ENCODE measurements at places on chromosomes 5 and 9. TPM values are rescaled to one million over a fixed set of nuclear protein-coding genes. Genes with fewer than 3 reads are reported as not detected.

DNA sequence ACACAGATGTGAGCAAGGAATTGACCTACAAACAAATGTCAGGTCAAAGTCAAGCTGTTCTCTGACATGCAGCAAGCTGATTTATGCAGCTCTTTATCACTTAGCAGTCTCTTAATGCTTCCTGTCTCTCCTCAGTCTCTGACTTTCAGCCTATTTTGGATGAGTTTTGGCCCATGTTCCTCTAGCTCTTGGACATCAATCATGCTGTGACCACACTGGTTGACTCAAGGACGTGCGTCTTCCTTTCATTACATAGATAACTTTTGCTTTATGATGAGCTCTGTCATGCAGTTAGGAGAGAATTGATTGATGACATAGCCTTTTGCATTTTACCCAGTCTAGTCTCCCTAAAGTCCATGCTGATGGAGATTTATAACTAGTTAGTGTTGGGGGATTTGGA, 9.4 kb upstream of the REEP5 start:
- no peak for DNase-seq

DNA sequence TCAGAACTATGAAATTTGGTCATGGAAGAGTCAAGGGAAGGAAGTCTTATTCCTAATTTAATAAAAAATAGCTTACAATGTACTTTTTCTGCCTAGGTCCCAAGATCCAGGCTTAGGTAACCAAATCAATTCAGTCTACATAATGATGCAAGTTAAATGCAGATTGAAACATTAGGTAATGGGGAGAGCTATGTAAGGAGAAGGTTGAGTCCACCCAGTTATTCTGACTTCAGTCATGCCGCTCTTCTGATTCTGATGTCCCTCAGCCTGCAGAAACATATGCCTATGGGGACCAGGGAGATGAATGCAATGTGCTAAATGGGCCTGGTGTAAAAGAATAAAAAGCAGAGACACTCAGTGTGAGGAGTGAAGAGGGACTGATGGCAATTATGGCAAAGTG, 63.9 kb downstream of the MAMDC2 start:
- no peak for DNase-seq

- DNase-seq, result no peak
Observed at GRCh38 chr5:14759744-14760547, 95.4 kb downstream of the OTULIN start.

- no peak for DNase-seq
Observed at GRCh38 chr5:92581249-92581648, 999.8 kb downstream of the NR2F1-AS1 start.

DNA sequence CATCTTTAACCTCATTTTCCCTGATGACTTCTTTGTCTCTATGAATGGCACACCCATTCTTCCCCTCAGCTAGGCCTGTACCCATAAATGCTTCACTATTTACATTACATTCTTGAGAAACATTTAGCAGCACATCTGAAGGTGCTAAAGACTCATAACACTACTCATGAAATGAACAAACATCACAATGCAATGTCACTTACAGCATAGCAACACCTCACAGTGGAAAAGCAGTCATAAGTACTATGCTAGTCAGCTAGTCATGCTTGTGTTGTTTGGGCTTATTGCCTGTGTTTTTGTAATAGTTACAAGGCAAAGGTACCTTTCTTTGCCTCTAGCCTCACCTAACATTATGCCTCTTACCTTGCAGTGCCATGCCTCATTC, 228.9 kb downstream of the KIAA0825 start:
- no peak for DNase-seq

DNA sequence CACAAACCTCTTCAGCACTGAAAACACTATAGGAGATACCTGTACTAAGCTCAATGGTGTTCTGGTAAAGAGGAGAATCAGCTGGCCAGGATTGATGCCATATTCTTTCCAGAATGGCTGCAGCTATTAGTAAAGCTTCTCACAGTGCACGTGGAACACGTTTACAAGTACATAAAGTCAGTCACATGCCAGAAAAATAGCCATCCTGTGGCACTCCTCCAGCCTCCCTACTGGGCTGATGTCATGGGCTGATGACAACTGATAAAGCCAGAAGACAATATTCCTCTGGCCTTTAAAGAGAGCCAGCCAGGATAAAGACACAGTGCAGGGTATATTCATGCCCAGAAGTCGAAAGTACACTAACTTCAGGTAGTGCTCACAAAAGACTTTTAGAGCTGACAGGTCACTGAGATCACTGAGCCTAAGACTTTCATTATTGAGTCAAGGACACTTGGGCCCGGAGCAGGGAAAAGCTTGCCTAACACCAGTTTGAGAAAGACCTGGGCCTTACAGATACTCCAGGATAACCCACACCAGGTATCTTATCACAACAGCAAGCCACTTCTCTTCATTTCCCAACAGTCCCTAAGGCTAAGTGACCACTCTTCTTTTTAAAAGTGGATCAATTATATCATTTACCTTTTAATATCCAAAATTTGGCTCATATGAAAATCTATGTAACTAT, 29.4 kb downstream of the ABITRAM start:
- no peak for DNase-seq

DNA sequence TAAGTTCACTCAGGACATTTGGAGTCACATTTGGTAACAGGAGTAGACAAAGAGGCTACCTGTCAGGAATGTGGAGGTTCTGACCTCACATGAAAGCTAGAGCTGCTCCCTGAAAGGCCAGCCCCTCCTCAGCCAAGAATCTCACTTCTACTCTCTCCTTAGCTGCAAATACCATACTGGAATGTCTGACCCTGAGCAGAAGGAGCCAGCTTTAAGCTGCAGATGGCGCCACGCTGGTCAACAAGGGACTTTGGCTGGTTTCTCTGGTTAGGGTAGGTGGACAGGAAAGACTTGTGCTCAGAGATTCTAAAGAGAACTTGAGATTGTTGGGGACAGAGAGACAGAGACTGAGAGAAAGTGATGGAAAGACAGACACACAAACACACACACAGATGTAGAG, 21.9 kb downstream of the ASTN2 start:
- no peak for DNase-seq

DNA sequence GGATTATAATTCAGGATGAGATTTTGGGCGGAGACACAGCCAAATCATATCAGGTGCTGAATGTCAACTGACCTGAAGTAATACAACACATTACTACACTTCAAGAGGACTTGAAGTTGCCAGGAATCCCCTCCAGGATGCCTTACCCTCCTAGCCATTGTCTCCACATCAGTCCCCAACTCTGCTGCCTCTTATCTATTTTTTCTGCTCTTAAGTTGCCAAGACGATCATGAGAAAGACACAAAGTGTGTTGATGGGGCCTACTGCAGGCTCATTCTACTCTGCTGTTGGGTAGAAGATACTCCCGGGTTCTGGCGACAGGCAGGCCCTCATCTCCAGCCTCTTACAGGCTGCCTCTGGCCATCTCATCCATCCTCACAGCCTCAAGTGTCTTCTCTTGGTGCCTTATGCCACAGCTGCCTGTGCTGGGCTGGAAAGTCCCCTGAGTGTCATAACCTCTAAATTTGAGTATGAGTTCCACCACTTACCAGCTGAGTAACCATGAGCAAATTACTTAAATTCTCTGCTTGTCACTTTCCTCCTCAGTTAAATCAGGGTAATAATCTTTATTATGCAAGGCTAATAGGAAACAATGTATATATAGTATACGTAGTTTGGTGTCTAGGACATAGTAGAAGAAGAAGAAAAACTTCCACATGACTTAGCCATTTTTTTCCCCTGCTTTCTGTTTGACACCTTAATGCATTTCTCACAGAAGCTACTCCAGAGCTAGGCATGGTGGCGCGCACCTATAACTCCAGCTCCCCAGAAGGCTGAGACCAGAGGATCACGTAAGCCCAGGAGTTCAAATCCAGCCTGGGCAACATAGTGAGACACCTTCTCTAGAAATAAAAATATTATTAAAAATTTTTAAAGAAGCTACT, 73.0 kb upstream of the SNX2 start:
- no peak for DNase-seq

DNA sequence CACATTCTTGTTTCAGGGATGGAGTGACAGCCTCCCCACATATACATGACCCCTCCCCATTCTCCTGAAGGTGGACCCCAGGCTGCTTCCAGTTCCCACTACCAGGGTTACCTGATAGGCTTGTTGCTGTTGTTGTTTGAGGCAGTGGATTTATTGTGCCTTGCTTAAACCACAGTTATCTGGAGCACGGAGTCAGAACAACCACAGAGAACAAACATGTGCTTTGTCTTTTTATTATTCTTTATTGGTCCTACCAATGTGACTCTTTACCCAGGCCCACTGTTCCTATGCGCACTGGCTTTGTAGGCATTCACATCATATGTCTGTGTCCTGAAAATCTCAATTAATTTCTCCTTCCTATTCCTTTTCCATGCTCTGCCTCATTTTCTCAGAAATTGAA, 41.2 kb upstream of the IPPK start:
- no peak for DNase-seq

DNA sequence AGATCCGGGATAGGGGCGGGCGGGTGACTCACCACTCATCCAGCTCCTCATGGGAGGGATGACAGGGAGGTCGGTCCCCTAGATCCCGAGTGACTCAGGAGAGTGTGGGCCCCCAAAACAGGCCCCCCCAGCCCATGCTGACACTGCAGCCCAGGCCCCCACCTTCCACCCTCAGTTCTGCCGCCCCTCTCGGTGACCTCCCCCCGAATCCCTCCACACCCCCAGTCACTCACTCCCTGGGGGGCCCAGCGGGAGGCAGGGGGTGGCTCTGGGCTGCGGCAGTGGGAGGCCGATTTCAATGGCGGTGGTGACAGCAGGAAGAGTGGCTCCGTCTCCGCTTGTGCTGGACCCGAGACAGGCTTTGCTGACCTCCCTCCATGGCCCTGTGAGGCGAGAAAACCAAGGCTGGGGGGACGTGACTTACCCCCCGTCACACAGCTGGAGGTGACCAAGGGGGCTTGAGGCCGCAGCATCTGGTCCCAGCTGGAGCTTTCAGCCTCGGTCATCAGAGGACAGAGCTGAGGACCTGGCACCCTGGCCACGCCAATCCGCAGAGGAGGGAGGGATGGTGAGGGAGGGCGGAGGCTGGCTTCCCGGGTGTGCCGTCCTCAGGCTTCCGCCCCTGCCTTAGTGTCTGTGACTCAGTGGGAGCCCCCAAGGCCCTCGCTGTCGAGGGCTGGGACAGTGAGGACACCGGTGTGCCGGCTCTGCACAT, 9.0 kb downstream of the GPSM1 start:
- no peak for DNase-seq

DNA sequence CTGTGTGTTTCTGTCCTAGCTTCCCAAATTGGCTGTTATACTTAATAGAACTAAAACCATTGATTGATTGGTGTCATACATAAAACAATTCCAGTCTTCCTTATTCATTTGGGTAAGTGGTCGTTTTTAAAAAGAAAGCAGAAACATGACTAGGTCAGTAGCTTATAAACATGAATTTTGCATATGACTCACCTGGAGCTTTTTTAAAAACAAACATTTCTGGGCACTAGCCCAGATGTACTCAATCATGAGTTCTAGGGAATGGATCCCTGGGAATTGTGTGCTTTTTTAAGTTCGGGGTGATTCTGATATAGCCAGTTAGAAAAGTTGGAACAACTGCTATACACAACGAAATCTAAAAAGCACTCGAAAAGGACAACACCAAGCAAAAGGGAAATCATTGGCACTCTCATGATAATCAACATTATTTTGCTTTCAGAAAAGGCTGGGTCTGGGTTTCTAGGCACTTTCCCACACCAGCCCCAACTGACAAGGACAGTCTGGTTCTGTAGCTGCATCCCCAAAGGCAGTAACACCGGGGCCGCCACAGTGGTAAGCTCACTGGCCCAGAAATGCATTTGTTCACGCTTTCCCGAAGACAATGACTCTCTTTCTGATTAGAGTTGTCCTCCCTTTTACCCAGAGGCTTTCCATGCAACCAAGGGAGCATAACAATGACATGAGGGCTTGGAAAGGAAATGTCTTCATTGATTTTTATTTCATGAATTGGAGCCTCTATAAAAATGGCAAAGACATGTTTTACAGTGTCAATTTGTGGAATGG, 664.9 kb upstream of the WWC1 start:
- DNase-seq, result no peak

GRCh38 chr9:38160613-38161215, 91.7 kb upstream of the SHB start:
- DNase-seq, result peak; percentile 53

Gene ARAP3
- total RNA-seq, result 6.8 TPM

Gene OBP2B
- not detected for total RNA-seq

Data from muscle of leg (tissue), 16 donors.